ENCODE measurements at places on chromosomes 1 and 21.

DNA sequence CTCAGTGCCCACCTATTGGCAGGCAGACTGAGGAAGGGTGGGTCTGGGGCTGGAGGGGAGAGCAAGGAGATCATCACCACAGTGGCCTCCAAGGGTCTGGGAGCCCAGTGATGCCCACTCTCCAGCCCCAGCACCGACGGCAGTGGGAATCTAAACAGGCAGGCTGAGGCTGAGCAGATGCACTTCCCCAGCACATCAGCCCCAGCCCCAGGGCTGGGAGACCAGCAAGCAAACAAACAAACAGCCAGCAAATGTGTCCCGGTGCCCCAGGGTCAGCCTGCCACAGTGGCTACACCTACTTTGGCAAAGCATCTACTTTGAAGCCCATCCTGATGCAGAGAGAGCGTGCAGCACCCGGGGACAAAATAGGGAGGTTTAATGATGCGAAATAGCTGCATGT, 216.3 kb upstream of the ZC3H12A start:
- DNase-seq = no peak

GRCh38 chr1:234559152-234559901, 50.7 kb downstream of the IRF2BP2 start:
- no peak for DNase-seq

- no peak for DNase-seq
These were observed 27.1 kb upstream of the VTCN1 start for GRCh38 chr1:117237726-117238381.

- DNase-seq = no peak
These were observed 28.5 kb downstream of the RNF115 start for GRCh38 chr1:145795257-145795881.

- DNase-seq = no peak
These were observed 42.6 kb downstream of the FAF1 start for GRCh38 chr1:50917138-50918137.

- DNase-seq = no peak
These were observed 36.7 kb downstream of the ACBD3 start for GRCh38 chr1:226149806-226150205.

GRCh38 chr1:150843474-150843873, 32.9 kb downstream of the ARNT start:
- DNase-seq = no peak

DNA sequence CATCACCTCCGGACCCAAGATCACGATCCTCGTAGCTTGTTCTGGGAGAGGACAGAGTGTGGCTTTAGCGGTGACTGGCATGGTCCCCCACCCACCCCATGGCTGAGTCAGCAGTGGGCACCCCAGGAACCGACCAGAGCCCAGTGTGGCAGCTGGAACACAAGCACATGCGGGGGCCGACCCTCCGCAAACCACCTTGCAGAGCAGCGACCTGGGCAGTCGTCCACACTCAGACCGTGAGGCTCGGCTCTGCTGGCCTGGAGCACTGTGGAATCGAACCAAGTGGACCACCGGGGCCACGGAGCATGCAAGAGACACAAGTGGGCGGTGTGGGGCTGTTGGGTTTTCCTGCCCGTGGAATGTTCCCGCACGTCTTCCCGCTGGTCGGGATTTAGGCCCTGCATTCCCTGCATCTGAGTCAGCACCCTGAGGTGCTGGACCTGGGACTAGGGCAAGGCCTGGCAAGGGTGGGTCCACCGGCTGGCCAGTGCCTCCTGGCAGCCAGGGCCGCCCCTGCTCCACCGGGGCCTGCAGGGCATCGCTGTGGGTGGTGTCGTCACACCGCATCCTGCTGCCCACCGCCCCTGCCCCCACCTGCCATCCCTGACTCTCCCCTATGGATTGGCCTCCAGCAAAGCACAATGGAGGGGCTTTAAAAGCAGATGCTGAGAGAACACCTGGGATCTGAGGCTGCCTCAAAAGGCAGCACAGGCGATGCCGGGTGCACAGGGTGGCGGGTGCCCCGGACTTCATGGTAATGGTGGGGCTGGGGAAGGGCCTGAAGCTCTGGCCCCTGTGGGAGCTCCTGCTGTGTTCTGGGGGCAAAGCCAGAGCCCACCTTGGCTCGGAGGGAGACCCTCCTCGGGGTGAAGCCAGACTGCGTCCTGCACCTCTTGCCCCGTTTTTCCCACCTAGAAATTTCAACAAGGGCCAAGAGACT, 18.5 kb downstream of the MORN1 start:
- DNase-seq = no peak

DNA sequence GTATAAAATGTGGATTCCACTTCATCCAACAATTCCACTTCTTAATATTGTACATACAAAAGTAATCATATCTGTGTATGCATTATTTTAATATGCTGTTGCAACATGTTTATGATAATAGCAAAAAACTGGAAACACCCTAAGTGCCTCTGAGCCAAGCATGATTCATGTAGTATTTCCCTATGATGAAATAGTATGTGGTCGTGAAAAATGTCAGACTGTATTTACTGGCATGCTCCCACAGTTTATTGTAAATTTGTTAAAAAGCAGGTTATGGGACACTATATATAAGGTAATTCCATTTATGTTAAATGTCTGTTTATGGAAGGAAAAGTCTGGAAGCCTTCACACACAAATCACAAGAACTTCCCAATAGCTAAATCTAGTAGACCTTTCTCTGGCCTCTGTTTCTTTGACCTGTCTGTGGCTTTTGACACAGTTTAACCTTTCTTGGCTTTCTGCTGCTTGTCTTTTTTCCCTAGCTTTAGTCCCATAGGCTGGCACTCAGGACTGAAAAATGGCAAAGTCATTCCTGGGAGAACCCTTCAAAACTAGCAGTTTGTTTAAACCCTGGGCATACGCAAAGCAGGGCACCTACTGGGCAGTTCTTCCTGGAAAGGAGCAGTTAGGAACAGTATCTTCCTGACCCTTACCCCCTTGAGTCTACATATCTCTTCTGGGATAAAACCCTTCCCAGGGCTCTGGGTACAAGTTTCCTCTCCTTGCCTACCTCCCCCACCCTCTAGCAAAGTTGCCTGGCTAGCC, 65.4 kb upstream of the ARTN start:
- DNase-seq = no peak

DNA sequence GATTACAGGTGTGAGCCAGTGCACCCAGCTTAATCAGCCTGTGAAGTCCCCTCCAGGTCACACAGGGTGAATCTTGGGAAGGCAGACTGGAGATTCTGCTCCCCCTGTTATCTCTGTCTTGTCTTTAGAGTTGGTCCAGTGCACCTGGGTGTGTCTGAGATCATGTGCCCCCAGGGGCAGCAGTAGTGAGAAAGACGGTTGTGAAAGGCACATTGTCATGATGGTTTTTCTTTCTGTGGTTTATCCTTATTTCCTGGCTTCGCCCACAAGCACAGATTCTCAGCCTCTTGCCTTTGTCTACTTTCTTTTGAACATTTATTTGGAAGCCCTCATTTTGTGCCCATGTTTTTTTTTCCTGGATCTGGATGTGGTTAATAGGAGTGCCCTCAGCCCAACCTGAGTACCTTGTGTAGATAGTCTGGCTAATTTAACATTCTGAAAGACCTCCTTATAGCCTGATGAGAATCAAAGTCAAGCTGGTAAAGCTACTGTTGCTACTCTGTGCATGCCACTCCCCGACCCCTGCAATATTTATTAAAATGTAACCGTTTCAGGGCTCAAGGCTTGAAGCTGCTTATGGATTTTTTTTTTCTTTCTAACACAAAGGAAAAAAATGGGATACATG, 23.7 kb downstream of the UCK2 start:
- DNase-seq = no peak

GRCh38 chr1:43853161-43853921, 80.3 kb upstream of the ARTN start:
- DNase-seq = no peak

GRCh38 chr1:85278853-85279314, 2.5 kb upstream of the BCL10 start:
- DNase-seq = peak; percentile 12

DNA sequence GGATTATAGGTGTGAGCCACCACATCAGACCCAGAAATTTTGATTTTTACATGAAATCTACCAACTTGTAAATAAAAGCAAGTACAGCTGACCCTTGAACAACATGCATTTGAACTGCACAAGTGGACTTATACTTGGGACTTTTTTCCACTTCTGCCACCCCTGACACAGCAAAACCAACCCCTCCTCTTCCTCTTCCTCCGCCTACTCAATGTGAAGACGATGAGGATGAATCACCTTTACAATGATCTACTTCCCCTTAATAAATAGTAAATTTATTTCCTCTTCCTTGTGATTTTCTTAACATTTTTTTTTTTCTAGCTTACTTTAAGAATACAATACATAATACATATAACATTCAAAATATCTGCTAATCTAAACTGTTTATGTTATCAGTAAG, 17.5 kb upstream of the YRDC start:
- DNase-seq = no peak

DNA sequence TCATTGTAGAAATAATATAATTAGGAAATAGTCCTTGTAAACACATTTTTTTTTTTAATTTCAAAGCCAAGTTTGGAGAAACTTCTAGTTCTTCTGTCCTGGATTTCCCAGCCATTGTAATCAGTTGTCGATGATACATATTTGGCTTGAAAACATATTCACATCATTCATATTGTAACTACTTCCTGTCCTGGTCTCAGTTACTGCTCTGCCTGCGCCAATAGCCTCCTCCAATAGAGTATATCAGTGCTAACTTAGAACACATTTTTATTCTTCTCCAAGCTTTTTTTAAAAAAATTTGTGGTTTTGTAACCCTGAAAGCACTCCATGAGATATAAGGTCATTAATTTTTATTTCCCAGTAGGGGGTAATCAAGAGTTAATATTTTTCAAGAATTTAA, 46.1 kb upstream of the FMO2 start:
- no peak for DNase-seq

DNA sequence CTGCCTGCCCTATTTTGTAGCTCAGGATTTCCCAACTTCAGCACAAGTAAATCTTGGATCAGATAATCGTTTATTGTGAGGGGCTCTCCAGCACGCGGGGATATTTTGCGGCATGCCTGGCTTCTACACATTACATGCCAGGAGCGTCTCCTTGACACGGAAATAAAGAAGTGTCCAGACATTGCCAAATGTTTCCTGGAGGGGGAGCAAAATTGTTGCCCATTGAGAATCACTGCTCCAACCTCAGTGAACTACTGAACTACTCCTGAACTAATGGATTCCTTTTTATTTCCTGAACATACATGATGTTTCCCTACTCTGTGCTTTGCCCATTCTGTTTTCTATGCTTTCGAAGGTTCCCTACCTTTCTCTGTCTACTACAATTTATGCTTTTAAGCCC, 1359.1 kb upstream of the ADGRL2 start:
- no peak for DNase-seq

GRCh38 chr1:5815211-5815610, 177.0 kb downstream of the NPHP4 start:
- no peak for DNase-seq

DNA sequence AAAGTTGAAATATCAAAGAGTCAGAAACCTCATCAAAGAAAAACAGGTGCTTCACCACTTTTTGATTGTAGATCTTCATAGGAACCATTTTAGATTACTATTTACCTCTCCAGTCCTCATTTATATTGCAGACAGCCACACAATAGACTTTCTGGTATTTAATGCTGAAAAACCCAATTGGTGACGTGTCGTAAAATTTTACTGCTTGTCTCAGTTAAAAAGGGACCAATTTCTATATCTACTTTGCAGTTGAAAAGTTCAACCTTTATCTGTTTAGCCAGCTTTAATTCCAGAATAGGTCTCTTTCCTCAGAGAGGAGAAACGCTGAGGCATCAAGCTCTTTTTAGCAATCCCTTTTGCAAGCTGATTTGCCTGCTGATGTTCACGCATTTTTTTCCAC, 1722.4 kb downstream of the PLA2G4A start:
- no peak for DNase-seq

DNA sequence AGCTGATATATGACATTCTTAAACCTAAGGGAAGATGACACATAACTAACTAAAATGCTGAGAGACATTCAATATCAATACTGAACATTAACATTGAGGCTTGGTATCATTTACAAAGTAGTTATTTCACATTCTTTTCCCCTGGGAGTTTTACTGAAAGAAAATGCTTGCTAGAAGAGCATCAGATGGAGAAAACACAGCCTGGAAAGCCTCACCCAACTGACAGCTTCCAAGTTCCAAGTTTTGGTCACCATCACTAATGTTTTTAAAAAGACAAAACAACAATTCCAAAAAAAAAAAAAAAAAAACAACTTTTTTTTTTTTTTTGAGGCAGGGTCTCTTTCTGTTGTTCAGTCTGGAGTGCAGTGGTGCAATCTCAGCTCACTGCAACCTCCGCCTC, 80.6 kb downstream of the DSCAM start:
- no peak for DNase-seq

DNA sequence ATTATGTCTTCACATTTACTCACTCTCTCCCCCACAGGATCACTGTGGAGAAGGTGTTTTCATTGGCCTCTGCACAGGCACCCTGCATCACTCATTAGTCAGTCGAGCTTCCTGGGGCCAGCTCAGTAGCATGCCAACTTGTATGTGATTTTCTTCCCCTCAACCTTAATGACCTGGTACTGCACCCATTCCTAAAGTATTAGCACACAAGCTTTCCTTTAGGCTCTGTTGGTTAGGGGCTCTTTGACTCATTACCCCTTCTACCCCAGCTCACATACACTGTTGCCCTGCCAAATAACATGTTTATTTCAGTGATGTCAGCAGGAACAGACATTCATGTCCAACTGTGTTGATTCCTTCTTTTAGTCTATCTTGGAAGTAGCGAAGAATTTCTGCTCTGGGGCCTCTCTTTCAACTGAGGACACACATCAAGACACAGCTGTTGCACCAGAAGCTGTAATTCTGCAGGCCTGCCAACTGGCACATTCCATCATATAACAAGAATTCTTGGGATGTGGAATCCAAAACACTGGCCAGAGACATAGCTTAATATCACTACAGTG, 603.5 kb upstream of the ADAMTS5 start:
- no peak for DNase-seq

DNA sequence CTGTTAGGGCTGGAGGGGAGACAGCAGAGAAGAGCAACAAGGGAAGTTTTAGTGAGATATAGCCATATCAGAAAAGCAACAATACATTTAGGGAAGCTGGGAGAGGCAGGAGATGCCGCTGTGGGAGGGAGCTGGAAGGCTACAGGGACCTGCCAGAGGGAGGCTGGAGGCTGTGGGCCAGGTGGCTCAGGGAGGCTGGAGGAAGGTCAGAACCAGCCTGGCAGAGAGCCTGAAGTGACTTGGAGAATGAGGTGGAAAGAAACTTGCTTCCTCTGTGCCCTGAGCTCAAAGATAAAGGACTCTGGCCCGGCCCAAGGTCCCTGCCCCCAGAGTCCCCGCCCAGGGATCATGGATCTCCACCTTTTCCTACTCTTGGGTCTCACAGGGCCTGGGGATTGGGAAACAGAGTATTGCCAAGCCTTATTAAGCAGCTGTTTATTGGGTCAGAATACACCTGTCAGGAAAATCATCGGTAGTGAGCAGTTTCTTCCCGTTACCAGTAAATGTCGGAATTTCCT, 85.9 kb downstream of the KIF26B start:
- no peak for DNase-seq

- DNase-seq = no peak
These were observed 125.0 kb downstream of the AKT3 start for GRCh38 chr1:243725075-243725474.

GRCh38 chr1:11514366-11514765, 35.4 kb downstream of the DISP3 start:
- no peak for DNase-seq
